ENCODE measurements at places on chromosomes 13 and 19. TPM values are rescaled to one million over a fixed set of nuclear protein-coding genes. Genes with fewer than 3 reads are reported as not detected.

Gene APOE
- 5.9 TPM for total RNA-seq

Gene CPT1C
- 1.7 TPM for total RNA-seq

Gene XPO4
- 20.0 TPM for total RNA-seq

Gene UBAC2
- total RNA-seq: 52.7 TPM

Gene POU2F2
- total RNA-seq: 3.2 TPM

Gene DUS3L
- 35.1 TPM for total RNA-seq

Gene ZNF560
- 2.5 TPM for total RNA-seq

Gene NALCN
- total RNA-seq: 3.8 TPM

Gene DOCK9
- 37.6 TPM for total RNA-seq

Gene SERP2
- 2.7 TPM for total RNA-seq

Gene SCN1B
- total RNA-seq: 1.5 TPM

Gene TSEN34
- 174 TPM for total RNA-seq

Gene SF3A2
- 51.7 TPM for total RNA-seq

Gene ATXN8OS
- not detected for total RNA-seq

Gene KIR2DL3
- not detected for total RNA-seq

Gene ZNF507
- total RNA-seq: 7.6 TPM

Gene ZNF570
- total RNA-seq: 2.7 TPM

Gene ZNF442
- 0.36 TPM for total RNA-seq

Gene SLC10A2
- not detected for total RNA-seq

Gene CGB3
- total RNA-seq: not detected

Gene ARRDC5
- not detected for total RNA-seq

Gene CGB7
- total RNA-seq: 1.8 TPM

Gene C19orf85
- not detected for total RNA-seq

Gene FOSB
- total RNA-seq: 0.65 TPM

Gene KLK15
- not detected for total RNA-seq

Gene DLL3
- 4.1 TPM for total RNA-seq

Gene DACT3
- not detected for total RNA-seq

Gene PTH2
- not detected for total RNA-seq

Gene CELF5
- total RNA-seq: not detected

Gene COX6B1
- 496 TPM for total RNA-seq

Gene KLK10
- 10.1 TPM for total RNA-seq

Gene GGN
- 1.8 TPM for total RNA-seq

Gene ZNF493
- total RNA-seq: 6.2 TPM

Gene TNFSF9
- total RNA-seq: 12.5 TPM

Gene SIGLEC9
- not detected for total RNA-seq

Gene FGF21
- total RNA-seq: not detected

Gene RGS9BP
- total RNA-seq: not detected

Gene TUBGCP3
- total RNA-seq: 16.1 TPM

Gene FFAR3
- not detected for total RNA-seq

Gene SYNGR4
- total RNA-seq: not detected

Gene SHC2
- 0.07 TPM for total RNA-seq

Gene STOML3
- not detected for total RNA-seq

Gene PTBP1
- total RNA-seq: 186 TPM

Gene MAP4K1
- 0.43 TPM for total RNA-seq

Gene RUVBL2
- 212 TPM for total RNA-seq

Gene ZNF235
- 3.2 TPM for total RNA-seq

Gene TSKS
- not detected for total RNA-seq

Gene OR2Z1
- not detected for total RNA-seq

Gene SHANK1
- total RNA-seq: 0.29 TPM

Gene ZNF865
- 3.4 TPM for total RNA-seq
